ENCODE measurements at places on chromosomes 4 and X.

GRCh38 chrX:40462795-40463194, 118.0 kb upstream of the ATP6AP2 start:
- no peak for DNase-seq

- DNase-seq: no peak
These were observed 24.8 kb upstream of the CYBB start for GRCh38 chrX:37755025-37755424.

DNA sequence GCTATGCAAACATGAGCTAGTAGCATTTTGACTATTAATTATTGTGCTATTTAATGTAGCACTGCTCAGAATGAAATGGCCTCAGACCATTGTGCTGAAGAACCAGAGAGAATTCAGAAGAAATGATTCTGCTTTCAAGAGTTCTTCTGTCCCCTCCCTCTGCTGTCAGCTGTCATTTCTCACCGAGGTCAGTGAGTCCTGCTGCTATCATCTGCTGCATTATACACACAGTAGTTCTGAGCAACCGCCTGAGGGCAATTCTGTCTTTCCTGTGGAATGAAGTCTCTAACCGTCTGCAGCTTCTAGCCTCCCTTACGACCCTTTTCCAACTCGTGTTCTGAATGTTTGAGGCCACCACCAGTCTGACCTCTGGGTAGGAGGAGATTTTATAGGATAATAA, 249.4 kb downstream of the HNRNPD start:
- peak; percentile 14 for DNase-seq

- DNase-seq: no peak
These were observed 119.8 kb downstream of the PPARGC1A start for GRCh38 chr4:23770011-23770410.

DNA sequence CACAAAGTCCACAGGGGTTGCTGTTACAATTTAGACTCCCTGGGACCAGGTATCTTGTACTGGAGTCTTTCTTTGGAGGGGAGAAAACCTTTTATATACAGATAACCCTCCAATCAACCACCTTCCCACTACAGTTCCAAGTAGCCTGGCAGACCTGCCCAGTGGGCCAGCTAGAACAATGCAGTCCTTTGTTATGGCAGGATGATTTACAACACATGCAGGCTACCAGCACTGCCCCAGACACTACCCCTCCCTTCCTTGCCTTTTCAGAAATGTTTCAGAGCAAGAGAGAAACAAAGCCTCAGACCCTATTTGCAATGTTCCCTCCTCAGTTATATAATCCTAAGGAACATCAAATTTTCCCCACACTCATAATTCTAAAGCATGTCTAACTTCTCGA, 11.1 kb downstream of the RASL11B start:
- DNase-seq: no peak

- no peak for DNase-seq
These were observed 5.0 kb upstream of the RPS6KA3 start for GRCh38 chrX:20271730-20272129.

DNA sequence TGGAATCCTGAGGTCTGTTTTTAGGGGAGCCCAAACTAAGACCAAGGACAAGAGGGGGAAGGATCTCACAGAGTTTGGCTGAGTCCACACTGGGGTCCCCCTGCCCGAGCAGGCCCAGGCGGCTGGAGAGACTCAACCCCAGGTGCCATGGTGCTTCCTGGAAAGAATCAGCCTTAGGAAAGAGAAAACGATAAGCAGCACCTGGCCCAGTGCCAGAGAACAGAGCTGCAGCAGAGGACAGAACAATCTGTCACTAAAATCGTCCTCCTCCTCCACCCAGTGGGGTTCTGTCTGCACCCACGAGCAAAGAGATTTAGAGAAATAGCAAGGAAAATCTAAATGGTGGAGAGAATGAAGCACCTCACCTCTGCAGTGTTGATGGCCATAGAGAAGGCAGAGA, 470.5 kb downstream of the BCOR start:
- peak; percentile 0 for DNase-seq

DNA sequence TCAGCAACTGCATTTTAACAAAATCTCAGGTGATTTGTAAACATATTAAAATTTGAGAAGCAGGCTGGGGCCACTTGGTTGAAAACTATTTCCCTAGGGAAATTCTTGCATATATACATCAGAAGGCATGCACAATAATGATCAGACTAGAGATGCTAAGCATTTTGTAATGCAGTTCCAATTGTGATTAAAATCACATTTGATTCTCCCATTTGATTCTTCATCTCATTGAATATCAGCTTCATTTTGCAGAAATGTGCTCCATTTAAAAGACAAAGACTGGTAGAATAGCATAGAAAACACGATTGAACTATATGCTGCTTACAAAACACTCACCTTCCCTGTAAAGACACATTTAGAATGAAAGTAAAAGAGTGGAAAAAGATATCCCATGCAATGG, 32.4 kb upstream of the FHIP1A start:
- no peak for DNase-seq

GRCh38 chr4:2781911-2782310, 11.0 kb upstream of the SH3BP2 start:
- no peak for DNase-seq

- no peak for DNase-seq
These were observed 45.6 kb downstream of the GLUD2 start for GRCh38 chrX:121093011-121093410.

DNA sequence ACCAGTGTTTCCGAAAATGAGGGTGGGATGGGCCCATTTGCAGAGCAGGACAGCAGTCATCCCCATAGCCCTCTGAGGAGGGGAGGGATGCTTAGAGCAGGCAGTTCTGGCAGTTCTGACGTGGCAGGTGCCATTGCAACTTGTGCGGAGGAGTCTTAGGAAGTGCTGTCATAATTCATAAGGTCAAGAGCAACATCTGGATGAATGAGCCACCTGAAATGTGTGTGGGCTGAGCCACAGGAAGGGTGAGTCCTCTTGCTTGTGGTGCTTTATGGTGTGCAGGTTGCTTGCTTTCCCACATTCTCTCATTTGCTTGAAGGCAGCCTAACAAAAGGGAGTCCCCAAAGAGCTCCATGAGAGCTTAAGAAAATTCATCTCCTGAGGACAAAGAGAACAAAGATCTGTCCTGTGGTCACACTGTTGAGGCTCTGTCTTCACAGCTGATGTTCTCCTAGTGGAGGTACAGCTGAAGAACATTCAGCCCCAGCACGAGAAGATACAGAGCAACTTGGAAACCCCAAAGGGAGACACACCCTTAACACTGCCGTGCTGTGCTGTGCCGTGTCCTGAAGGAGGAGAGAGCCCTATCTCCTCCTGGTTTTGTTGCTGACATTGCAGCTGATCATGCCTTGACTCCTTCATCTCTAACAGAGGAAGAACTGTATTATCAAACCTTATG, 60.3 kb downstream of the DLG3 start:
- no peak for DNase-seq

GRCh38 chr4:56821381-56822243, at the start of gene SPINK2:
TSS of gene SPINK2 (minus strand) at chr4:56821701. CDS start at chr4:56821662, 39 bp downstream.
- DNase-seq: no peak

DNA sequence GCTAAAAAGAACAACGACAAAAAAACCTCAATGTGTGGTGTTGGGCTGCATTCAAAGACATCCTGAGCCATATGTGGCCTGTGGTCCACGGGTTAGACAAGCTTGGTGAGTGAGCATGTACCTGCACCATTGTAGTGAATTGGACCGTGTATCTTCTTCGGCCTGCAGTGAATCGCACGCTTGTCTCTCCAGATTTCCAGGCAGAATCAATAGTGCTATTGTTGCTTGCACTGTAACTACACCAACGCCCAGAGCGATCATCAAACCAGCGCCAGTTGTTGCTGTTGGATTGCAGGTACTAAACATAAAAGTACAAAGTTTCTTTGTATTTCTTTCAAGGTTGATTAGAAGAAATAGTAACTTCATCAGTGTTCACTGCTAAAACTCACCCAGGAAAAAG, 101.6 kb downstream of the HUWE1 start:
- no peak for DNase-seq

- no peak for DNase-seq
These were observed 19.4 kb downstream of the TBC1D9 start for GRCh38 chr4:140736669-140737343.

- peak; percentile 58 for DNase-seq
These were observed 10.1 kb downstream of the HS3ST1 start for GRCh38 chr4:11418610-11419009.

GRCh38 chr4:151315212-151315886, 10.1 kb downstream of the SH3D19 start:
- peak; percentile 51 for DNase-seq

- DNase-seq: peak; percentile 23
These were observed 32.9 kb upstream of the GPR78 start for GRCh38 chr4:8547108-8547911.

DNA sequence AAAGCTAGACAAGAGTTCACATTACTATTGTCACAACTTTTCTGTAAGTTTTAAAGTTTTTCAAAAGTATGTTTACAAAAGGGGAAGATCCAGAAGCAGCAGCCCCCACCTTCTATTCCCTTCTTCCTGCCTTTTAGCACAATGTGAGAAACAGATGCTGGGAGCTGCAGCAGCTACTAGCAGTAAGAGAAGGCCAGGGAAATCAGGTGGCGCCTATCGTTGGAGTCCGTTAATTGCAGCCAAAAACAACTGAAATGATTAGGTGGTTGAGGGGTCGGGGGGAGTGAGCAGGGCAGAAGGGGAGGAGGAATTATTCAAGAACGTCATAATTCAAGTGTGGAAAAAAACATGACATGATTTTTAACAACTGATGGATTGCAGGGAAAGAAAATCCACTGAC, 27.4 kb downstream of the FRYL start:
- DNase-seq: no peak

DNA sequence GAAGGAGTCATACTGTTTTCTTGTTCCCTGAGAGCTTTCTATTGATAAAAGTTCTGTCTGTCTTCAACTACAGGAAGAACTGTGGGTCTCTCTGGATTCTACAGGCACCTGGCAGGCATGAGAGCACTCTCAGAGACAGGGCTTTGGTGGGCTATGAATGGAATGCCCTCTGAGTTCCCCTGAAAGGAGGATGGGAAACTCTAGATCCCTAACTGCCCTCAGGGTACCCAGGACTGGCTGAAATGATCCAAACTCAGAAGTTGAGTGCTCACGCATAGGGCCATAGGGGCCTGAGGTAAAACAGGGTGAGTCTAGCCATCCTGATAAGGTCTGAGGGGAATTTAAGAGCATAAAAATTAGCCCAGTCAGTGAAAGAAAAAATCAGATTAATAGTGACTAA, 59.0 kb upstream of the SCRG1 start:
- DNase-seq: no peak

GRCh38 chr4:143351149-143351691, 14.5 kb downstream of the GAB1 start:
- DNase-seq: peak; percentile 74

DNA sequence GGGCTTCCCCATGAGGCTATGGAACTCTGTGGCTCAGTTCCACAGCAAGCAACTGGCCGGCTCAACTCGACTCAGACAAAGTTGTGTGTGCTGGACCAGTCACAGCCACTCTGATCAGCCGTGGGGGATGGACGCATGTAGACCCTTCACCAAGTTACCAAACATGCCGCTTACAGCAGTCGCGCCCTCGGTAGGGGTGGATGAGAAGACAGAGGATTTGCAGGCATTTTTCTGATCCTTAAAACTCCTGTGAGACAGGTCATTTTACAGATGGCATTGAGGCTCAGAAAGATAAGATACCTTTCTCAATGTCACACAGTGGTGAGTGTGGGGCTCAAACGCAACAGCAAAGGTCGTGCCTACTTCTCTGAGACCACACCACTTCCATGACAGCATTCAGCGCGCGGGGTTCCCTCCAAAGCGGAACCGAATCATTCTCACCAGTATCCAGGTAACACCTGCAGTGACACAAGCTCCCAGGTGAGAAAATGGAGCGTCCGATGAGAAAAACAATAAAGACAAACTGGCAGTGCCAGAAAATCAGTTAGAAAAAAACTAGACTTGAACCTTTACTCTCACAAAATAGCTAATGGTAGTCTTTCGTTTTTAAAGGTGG, 83.6 kb downstream of the RELL1 start:
- no peak for DNase-seq

- peak; percentile 5 for DNase-seq
These were observed 65.3 kb downstream of the EFNB1 start for GRCh38 chrX:68894142-68894512.

DNA sequence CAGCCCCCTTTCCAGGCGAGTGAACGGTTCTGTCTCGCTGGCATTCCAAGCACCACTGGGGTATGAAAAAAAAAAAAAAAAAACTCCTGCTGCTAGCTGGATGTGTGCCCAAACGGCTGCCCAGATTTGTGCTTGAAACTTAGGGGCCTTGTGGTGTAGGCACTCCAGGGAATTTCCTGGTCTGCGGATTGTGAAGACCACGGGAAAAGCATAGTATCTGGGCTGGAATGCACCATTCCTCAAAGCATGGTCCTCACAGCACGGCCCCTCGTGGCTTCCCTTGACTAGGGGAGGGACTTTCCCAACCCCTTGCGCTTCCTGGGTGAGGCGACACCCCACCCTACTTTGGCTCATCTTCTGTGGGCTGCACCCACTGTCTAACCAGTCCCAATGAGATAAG, 516.8 kb upstream of the FAM241A start:
- DNase-seq: no peak

DNA sequence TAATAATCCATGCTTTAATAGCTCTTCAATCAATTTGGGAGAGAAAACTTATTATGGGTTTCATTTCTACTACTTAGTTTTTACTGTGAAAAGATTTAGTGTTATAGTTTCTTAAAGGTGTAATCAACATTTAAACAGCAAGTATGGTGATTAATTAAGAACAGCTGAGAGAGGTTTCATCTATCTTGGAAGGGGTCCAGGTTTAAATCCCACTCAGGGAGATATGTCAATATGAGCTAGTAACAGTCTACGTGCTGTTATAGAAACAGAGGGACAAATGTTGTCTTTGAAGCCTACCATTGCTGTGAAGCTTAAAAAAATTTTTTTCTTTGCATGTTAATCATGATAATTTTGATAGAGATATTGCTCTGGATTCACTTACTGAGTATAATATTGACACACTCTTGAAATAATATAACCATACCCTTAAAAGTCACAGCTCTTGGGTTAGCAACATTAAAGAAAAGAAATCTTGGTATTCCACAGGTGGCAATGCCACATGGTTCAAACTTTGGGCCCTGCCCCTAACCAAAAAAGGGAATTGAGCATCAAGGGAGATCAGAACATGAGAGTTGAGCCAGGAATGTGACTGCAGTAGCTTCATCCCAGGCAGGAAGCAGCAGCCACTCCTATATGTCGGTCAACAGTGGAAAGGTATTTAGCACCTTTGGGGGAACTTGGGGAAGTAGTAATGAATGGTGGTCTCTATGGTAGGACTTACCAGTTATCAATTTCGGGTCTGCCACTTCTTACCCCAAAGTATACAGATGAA, 107.8 kb downstream of the ANK2 start:
- no peak for DNase-seq

GRCh38 chr4:94581766-94582165, 130.0 kb downstream of the PDLIM5 start:
- DNase-seq: no peak

GRCh38 chr4:26458157-26458561, 32.1 kb downstream of the CCKAR start:
- no peak for DNase-seq

DNA sequence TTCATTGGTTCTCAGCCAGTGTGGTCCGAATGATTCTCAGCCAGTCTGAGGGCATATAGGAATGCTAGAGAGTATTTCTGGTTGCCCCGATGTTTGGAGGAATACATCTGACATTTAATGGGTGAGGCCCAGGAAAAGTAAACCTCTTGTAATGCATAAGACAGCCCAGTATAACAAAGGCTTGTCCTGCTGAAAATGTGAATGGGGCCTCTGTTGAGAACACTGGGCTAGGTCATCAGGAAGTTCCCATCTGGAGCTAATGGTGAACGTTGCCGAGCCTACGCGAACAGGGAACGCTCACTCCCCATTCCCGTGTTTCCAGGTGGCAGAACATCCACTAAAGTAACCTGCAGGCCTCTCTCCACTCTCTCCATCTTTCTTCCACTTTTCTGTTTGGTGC, 132.0 kb upstream of the CLNK start:
- no peak for DNase-seq
